ENCODE measurements at places on chromosomes 3 and 15.

DNA sequence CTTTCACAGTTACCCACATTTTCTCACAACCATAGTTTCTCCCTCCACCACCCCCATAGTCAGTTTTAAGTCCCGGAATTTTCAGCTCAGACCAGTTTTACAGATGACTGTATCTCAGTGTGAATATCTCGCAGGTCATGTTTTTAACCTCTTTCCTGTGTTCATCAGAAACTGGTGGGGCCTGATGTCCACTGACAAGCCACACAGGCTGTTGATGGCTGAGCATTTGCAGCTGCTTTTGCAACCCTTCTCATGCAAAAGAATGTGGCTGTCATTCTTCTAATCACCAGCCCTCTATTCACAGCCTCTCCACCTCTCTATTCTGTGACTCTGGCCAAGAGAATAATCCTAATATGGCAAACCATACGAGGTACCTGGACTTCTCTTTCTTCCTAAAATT lies 8.5 kb downstream of the GYG1 start:
- no peak for DNase-seq

DNA sequence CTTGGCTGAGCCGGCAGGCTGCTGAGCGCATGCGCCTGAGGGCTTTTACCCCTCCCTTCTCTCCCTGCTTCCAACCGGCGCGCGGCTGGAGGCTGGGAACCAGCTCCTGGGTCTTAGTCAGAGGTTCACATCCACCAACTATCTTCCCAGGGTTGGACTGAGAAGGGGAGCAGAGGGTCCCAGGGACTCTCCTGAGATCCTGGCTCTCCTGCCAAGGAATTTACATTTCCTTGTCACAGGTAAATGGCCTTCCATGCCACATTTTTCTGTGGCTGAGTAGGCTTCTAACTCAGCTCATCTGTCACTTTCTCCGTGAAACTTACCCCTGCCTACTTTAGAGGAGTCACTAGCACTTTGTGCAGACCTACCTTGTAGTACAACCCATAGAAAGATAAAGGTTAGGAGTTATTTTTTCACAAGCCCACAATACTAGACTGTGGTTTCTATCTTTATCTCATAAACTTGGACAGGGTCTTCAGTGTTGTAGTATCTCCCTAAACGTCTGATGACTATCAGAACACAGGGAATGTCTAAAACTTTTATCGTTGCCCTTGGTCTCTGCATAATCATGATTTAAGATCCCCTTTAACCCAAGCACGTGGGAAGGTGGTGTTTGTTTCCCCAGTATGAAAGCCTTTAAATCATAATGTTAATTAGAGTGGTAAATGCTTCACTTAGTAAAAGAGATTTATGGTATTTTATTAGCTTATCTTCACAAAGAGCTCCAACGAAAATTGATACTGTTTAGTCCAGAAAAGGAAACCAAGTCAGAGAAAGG lies 638 bp upstream of the TBC1D5 start:
- no peak for DNase-seq

GRCh38 chr15:59237924-59238331 lies 31.3 kb downstream of the LDHAL6B start:
- DNase-seq = no peak

- no peak for DNase-seq
Measured at GRCh38 chr15:90143166-90143655, 40.9 kb upstream of the IDH2 start.

GRCh38 chr3:157182879-157183278 lies 22.9 kb upstream of the CCNL1 start:
- DNase-seq = no peak

- DNase-seq = no peak
Measured at GRCh38 chr3:133294253-133294652, 105.6 kb upstream of the BFSP2 start.

DNA sequence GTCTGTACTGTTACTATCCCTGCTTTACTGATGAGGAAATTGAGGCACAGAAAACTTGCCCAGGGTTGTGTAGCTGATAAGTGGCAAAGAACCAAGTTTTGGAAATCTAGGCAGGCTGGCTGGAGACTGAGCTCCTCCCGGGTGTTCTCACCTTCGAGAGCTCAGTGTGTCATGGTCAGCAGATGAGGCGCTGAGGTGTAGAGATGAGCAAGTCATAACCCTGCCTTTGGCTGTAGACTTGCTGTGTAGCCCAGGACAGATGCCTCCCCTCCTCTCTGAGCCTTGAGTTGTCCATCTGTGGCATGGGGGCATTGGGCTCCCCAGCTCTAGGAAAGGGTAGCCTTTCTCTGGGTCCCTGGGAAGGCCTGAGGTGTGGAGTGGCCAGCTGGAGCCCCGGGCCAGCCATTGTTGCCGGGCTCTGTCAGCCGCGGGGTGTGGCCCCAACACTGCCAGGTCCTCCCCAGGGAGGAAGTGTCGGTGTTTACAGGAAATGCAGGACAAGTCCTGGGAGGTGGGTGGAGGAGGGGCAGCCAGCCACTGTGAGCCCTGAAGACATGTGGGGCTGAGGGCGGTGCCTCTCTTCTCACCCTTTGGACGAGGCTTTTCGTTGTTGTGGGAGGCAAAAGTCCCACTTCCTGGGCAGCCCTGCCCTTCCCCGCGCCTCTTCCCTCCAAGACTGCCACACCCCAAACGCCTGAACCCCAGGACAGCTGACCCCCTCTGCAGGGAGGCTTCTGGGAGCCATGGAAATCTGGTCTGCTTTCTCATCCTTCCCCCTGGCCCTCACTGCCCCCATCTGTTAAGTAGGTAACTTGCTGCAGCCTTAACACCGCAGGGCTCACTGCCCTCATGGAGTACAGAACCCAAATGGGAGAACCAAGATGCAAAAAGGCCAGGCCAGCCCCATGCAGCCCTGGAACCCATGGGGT lies 29.1 kb downstream of the FGD5 start:
- no peak for DNase-seq

DNA sequence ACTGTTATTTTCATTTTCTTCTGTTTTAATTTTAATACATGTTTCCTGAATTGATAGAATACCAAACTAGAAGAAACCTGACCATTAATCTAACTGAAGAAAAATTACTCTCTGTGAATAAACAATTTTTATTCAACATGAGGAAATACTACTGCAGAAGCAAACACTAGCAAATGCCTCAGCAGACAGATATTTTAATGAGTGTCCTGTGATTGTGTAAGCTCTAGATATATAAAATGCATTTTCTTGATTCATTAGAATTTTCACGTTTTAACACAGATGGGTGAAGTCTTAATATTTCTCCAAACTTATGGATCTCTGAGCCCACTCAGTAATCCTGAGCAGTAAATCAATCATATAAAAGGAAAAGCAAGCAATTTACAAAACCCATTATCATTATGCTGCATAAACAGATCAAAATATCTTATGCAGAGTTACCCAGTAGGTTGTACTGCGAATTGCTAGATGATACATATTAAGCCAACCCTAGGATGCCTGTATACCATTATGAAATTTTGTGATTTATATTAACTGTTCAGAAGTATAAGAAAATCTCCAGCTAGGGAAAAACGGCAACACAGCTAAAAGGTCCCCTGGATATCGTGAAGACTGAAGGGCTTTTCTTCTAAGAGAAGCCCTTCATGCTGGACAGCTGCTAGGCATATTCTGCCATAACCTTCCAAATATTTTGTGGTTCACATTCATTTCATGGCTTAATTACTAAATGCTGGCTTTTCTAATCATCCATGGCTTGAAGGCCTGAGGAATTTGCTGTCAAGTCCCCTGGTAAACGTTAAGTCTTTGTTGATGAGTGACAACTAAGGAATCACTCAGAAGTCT lies 157.7 kb upstream of the TGFBR2 start:
- no peak for DNase-seq

GRCh38 chr3:57048052-57048671 lies 12.3 kb upstream of the SPATA12 start:
- no peak for DNase-seq

DNA sequence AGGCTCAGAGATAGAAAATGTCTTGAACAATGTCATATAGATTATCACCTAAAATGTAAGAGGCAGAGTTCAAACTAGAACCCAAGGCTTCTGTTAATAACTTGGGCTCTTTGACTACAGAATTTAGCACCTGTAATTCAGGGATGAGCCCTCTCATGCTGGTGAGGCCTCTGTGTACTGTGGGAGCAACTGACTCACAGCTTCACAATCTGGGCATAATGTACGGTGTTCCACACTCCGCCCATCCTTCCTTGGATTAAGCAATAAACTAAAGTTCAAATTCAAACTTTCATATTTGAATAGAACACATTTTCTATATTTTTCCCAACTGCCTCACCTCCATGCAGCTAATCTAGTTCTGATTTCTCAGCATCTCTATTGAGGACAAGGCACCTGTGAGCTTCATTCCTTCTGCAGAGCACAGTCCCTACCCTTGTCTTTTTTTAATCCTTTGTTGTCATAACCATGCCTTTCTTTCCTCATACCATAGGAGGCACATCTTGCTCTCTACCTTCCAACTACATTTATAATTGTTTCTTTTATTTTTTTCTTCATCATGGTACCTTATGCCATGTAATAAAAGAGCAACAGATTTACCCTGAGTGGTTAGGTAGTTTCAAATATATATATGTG lies 392.1 kb downstream of the NLGN1 start:
- no peak for DNase-seq

GRCh38 chr3:148873270-148873927 lies 8.3 kb downstream of the CPA3 start:
- no peak for DNase-seq

DNA sequence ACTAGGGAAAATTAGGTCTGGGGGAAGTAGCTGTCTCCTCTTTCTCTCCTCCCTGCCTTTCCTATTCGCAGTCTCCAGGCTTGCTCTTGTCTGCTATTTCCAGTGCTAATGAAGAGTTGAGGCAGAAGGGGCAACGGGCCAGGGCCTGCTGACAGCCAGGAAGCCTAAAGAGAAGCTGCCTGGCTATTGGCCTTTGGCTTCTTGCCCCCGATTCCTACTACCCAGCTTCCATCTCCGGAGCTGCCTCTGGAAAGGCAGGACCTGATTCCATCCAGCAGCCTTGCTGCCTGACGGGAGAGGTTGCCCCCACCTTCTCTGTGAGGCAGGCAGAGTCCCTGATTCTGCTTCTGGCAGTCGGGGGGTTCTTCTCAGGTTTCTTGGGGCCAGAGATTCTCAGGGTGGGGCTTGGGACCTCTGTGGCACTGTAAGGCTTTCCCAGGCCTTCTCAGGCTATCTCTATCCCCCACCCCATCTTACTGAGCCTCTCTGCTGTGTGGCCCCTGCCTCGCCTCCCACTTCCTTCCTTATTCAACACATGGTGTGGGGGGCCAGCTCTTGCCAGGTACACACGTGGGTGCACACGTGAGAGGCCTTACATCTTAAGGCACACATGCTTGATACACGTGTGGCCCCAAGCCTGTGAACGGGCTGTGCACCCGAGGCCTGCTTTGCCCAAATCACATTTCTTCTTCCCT lies 18.2 kb upstream of the JMJD7 start:
- DNase-seq = no peak

- no peak for DNase-seq
Measured at GRCh38 chr15:29887721-29888120, 65.5 kb upstream of the TJP1 start.

- DNase-seq = no peak
Measured at GRCh38 chr3:126439346-126439967, 36.2 kb downstream of the ZXDC start.

- no peak for DNase-seq
Measured at GRCh38 chr3:74273091-74273490, 341.4 kb downstream of the CNTN3 start.

GRCh38 chr3:15271030-15271429 lies 61.4 kb downstream of the SH3BP5 start:
- DNase-seq = no peak

DNA sequence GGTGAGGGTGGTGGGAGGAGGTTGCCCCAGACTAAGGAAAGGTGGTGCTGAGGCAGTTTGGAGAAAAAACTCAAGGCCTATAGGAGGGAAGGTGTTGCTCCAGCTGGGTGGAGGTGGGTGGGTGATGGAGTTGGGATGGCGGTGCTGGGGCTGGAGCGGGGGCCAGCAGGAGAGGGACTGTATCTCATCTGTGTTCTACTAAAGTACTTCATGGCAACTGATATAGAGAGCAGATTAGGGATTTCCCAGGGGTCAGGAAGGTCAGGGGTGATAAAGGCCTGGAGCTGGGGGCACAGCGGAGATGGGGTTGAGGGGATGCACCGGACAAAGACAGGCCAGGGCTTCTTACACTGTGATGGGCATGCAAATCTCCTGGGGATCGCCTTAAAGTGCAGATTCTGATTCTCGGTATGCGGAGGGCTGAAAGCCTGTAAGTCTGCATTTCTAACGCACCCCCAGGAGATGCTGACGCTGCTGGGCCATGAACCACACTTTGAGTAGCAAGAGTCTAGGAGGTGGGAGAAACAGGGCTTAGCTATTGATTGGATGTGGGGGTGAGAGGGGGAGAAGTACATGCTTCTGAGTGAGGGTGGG lies 4.2 kb downstream of the KLHL40 start:
- no peak for DNase-seq

- no peak for DNase-seq
Measured at GRCh38 chr15:94887391-94887790, 656.0 kb downstream of the MCTP2 start.

- DNase-seq = no peak
Measured at GRCh38 chr3:50293079-50293801, 1.0 kb upstream of the IFRD2 start.

GRCh38 chr15:68795298-68795848 lies 25.3 kb downstream of the ANP32A start:
- peak; percentile 57 for DNase-seq

GRCh38 chr15:49751191-49751590 lies 130.3 kb downstream of the DTWD1 start:
- no peak for DNase-seq

GRCh38 chr15:41566121-41566885 lies 7.3 kb downstream of the TYRO3 start:
- no peak for DNase-seq

DNA sequence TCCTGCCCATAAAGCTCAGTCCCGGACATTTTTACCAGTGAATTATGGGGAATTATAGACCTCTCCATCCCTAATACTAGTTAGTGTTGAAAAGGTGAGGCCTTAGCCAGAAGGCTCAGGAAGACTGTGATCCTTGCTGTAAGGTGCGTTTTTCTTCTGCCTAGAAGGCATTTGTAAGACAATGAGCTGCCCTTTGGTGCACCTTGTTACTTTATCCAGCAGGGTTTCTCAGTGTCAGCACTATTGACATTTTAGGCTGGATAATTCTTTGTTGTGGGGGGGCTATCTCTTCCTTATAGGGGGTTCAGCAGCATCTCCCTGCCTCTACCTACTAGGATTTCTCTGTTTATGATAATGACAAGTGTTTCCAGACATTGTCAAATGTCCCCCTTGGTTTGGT lies 108.1 kb upstream of the ABHD17C start:
- no peak for DNase-seq

DNA sequence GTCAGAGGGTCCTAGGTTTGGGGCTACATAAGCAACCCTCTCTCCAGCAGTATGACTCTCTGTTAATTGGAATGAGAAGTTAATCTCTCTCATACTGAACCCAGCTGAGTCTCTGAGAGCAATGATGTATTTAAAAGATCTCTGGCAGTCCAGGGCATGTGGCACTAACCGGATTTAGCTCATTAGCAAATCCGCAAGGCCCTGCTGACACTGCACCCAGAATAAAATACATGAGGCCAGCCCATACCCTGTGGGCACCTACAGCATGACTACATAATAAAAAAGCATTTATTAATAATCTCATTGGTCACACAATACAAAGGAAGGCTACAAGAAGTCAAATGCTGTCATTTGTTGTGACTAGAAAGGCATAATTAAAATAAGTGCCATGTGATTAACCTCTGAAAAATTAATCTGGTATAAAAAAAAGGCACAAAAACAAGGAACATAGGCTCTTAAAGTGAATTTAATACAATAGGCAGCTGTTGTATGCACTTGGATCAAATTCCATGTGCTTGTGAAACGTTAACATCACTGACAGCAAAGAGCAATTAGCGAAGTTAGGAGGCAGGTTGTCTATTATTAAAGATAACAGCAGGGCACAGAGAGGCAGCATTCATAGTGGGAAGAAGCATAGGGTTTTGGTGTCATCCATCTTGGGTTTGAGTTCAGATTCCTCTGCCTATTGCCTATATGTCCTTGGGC lies 381.2 kb downstream of the WDR72 start:
- no peak for DNase-seq
